ENCODE measurements at places on chromosomes 11 and 22.

DNA sequence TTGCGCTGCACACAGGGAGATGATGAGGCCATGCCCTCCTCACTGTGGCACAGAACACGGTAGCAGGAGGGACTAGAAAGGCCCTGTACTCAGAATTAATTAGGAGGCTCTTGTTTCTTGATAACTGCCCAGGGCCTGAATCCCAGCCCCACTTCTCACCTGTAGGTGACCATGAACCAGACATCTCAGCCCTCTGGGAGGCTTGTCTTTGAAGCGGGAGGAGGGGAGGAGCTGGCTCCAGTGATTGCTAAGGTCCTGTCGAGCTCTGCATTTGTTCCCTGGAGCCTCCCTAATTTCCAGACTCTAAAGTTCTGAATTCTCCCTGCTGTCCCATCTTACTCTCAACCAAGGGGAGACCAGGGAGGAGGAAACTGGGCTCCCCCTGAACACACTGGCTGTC lies 19.8 kb upstream of the OAF start:
- H3K27ac ChIP-seq, result no peak overlapping the region
- no peaks in the 10 kb centered on the region for H3K36me3 ChIP-seq
- H3K27me3 ChIP-seq, result no peaks in the 10 kb centered on the region
- no peak overlapping the region for H3K4me3 ChIP-seq
- no peaks in the 10 kb centered on the region for H3K4me1 ChIP-seq

DNA sequence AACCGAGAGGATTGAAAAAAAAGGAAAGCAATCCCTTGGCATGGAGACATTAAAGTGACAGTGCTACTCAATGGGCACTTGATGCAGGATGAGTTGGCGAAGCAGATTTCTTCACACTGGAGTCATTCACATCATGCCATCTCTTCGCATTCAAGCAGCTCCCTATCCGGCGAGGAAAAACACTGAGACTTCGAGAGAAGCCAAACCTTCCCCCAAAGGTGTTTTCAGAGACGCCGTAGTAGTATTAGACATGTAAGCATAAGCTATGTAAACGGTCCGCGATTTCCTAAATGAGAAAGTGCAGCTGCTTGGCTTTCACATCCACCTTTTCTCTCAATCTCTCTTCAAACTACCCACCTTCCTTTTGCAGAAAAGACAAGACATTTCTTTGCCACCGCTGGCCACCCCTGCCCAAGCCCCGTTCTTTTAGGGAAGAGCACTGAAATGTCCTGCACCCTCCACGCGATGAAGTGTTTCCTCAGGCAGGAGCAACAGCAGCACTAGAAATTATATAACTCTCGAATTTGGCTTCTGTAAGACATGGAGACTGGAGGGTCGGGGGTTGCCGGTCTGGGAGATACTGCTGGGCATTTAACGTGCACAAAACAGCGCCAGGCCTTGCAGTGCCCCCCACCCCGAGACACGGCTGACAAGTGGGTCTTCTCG lies at the start of gene DLG2:
Gene DLG2 (minus strand): TSS at position 13 of the 666 bp plus-strand sequence.
- H3K27ac ChIP-seq, result peak within 1 kb of the TSS; percentile 92
- DNase-seq, result peak; percentile 67
- peaks cover 6% of the 10 kb centered on the region for H3K4me1 ChIP-seq
- H3K36me3 ChIP-seq, result peaks cover 5% of the 10 kb centered on the region

DNA sequence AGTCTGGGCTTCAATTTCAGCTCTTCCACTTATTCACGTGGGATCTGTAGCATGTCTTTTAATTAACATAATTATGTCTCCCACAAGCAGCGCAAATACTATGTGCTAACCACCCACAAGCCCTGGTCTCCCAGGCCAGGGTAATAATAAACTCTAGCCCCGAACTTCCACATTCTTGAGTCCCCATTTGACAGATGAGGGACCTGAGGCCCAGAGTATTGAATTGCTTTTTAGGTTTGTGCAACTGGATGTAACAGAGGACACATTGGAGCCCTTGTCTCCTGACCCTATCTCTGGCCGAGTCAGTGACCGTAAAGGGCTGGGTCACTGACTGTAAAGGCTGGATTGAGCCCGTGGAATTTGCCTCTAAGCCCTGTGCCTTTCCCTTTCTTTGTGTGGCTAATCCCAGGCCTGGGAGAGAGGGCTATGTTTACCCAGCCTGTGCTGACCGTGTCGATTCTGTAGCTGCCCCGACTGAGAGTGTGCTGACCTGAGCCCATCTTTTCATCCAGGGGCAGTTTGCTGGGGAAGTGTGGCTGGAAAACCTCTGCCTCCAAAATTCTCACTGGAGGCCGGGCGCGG lies 3.9 kb downstream of the CRYBB2 start:
- H3K27ac ChIP-seq, result no peak overlapping the region
- H3K27me3 ChIP-seq, result no peaks in the 10 kb centered on the region
- DNase-seq, result no peak
- no peaks in the 10 kb centered on the region for H3K4me1 ChIP-seq
- no peak overlapping the region for H3K4me3 ChIP-seq

- no peaks in the 10 kb centered on the region for H3K27me3 ChIP-seq
- no peak for DNase-seq
- H3K4me3 ChIP-seq, result no peak overlapping the region
- H3K27ac ChIP-seq, result no peak overlapping the region
- H3K36me3 ChIP-seq, result no peaks in the 10 kb centered on the region
Measured at GRCh38 chr11:104286129-104286528, 122.2 kb upstream of the PDGFD start.

- peak; percentile 85 for DNase-seq
- no peaks in the 10 kb centered on the region for H3K27me3 ChIP-seq
- H3K36me3 ChIP-seq, result peaks cover 9% of the 10 kb centered on the region
- H3K4me3 ChIP-seq, result peak overlapping the region; percentile 29
- peaks cover 29% of the 10 kb centered on the region for H3K4me1 ChIP-seq
- peak overlapping the region; percentile 86 for H3K27ac ChIP-seq
Measured at GRCh38 chr22:20531404-20532201, 24.2 kb downstream of the MED15 start.

DNA sequence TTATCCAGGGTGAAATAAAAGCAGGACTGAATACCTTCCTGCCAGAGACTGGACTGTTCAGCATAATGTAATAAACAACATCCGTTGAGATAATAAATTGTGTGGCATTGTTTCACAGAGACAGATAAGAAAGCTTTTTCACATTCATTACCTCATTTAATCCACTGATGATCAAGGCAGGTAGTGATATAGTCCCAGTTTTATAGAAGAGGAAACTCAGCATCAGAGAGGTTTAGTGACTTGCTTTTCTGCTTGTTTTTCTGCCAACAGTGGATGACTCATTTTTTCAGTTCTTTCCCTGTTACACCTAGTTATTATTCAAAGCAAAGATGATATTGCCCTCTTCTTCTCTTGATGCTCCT lies 4.0 kb downstream of the MYO18B start:
- peaks cover 27% of the 10 kb centered on the region for H3K4me1 ChIP-seq
- DNase-seq, result no peak
- no peaks in the 10 kb centered on the region for H3K27me3 ChIP-seq
- H3K4me3 ChIP-seq, result no peak overlapping the region
- peak overlapping the region; percentile 71 for H3K27ac ChIP-seq
- H3K36me3 ChIP-seq, result no peaks in the 10 kb centered on the region

DNA sequence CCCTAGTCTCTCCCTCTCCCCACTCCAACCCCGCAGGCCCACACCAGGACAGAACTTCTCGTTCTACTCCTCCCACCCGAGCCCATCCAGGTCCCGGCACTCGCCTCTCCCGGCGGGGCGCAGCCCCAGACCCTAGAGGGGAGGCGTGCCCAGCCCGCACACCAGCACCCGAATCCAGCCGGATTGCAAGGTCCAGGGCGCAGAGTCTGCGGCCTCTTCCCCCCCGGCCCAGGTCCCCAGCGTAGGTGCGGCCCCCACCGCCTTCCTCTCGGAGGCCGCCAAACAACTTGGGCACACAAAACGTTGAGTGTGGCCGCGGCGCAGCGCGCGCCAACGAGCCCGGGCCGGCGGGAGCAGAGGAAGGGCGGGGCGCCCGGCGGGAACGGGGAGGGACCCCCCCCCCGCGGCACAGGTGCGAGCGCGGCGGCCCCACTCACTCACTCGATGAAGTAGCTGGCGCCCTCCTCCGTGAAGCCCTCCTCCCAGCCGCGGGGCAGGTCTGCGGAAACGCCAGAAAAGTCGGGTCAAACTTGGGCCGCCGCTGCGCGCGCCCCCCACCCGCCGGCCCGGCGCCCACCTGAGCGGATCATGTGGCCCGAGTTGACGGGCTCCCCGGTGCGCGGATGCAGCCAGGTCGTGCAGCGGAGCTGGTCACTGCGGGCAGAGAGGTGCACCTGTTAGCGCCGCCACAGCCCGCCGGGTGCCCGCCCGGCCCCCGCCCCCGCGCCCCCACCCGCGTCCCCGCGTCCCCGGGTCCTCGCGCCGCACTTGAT lies 480 bp downstream of the PLEKHA7 start:
- no peaks in the 10 kb centered on the region for H3K27me3 ChIP-seq
- H3K27ac ChIP-seq, result peak overlapping the region; percentile 52
- no peak for DNase-seq

DNA sequence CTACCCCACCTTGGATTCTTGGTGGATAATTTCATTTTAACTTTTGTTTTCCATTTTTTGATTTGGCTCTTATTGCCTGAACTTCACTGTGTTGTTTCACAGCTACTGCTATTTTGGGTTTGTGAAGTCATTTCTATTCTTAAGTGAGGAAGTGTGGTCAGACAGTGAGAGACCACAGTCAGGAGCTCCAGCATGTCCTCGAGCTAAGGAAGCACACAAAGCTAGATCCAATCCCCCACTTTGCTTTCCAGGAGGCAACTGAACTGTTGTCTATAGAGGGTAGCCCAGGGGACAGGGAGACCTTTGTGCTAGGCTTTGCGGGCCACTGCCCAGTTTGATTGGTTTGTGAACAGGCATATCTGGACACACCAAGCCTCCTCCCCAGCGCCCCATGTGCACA lies 251.8 kb upstream of the KIRREL3 start:
- no peaks in the 10 kb centered on the region for H3K4me1 ChIP-seq
- no peak overlapping the region for H3K27ac ChIP-seq
- no peaks in the 10 kb centered on the region for H3K36me3 ChIP-seq
- H3K4me3 ChIP-seq, result no peak overlapping the region

DNA sequence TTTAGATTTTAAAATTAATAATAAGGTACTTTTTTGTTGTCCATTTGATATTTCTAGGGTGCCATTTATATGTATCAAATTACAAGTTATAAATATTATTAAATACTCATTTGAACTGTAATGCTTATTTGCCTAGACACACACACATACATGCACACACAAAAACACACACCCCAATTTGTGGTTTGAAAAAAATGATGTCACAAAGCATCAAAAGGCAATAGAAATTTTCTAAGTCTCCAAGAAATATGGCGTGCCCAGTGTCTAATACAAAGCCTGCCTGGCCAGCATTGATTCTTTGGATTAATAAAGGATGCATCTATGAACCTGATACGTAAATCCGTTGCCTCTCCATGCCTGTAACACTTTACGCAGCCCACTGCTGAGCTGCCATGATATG lies 252.8 kb upstream of the BLID start:
- no peaks in the 10 kb centered on the region for H3K27me3 ChIP-seq

- no peaks in the 10 kb centered on the region for H3K36me3 ChIP-seq
Measured at GRCh38 chr11:28628412-28628811, 520.2 kb downstream of the METTL15 start.

DNA sequence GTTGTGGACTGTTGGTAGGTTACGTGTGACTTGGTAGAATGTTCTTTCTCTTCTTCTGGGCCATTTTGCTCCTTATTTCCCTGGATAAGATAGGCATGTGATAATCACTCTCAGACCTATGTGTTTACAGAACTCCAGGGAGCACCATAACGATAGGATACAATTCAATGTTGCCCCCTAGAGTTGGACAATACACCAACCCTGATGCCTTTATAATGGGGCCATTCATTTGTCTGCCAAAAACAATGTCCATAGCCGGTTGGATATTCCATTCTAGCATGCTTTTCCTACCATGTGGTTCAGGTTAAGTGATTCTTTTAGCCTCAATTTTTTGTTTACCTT lies 60.5 kb downstream of the APIP start:
- no peaks in the 10 kb centered on the region for H3K27me3 ChIP-seq
- no peak for DNase-seq
- no peak overlapping the region for H3K27ac ChIP-seq

GRCh38 chr11:10451426-10452116 lies 3.5 kb upstream of the AMPD3 start:
- peaks cover 5% of the 10 kb centered on the region for H3K4me1 ChIP-seq
- no peak overlapping the region for H3K27ac ChIP-seq
- DNase-seq, result no peak
- no peaks in the 10 kb centered on the region for H3K27me3 ChIP-seq

DNA sequence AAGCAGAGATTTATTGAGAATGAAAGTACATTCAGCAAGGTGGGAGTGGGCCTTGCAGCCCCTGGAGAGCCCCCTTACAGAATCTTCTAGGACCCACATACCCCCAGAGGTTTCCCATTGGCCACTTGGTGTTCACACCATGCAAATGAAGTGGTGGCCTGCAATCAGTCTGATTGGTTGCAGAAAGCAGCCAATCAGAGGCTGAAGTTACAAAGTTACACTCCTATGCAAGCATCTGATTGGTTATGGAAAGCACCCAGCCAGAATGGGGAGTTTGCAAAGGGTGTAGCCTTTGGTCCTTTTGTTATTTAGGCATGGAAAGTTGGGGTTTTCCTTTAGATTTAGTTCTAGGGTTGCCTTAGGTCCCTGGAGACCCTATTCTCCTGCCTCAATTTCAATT lies 34.9 kb downstream of the UVRAG start:
- DNase-seq, result no peak
- H3K27me3 ChIP-seq, result no peaks in the 10 kb centered on the region
- H3K4me3 ChIP-seq, result no peak overlapping the region
- no peak overlapping the region for H3K27ac ChIP-seq
- H3K4me1 ChIP-seq, result no peaks in the 10 kb centered on the region

GRCh38 chr11:120210626-120211521 lies at the start of gene OAF:
Gene OAF, plus strand, starts transcription at chr11:120211032. Its CDS starts 248 bp downstream, at chr11:120211280.
- peak; percentile 74 for DNase-seq
- H3K4me3 ChIP-seq, result peak within 1 kb of the TSS; percentile 67
- H3K4me1 ChIP-seq, result peaks cover 6% of the 10 kb centered on the region
- H3K27me3 ChIP-seq, result no peaks in the 10 kb centered on the region
- H3K27ac ChIP-seq, result peak within 1 kb of the TSS; percentile 48

DNA sequence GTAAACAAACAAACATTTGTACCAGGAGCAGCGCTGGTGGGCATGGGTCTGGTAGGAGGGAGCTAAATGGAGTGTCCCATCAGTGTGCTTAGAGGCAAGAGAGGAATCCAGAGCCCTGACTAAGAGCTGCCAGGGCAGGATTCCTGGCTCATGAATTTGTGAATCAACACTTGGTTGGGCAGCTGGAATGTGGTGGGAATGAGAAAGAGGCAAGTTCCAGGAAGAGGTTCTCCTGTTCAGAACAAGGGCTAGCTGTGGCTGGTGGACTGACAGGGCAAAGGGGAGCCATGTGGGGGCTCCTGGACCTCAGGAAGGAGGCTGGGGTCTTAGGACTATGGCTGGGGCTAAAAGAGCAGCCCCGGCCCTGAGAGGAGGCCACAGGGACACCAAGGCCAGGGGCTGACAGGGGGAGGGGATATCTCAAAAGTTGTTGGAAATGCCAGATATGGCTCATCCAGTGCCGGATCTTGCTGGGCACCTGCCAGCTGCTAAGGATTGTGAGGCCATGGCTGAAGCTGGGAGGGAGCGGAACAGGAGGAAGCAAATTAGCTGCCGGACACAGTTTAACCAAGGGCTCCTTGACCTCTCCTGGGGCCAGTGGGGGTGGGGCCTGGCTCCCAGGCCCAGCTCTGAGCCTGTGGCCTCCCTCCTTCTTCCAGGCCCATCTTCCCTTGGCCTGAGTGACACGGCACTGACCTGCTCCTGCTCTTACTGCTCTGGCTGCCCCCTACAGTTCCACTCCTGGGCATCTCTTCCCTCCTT lies 14.6 kb upstream of the P2RY6 start:
- no peak overlapping the region for H3K4me3 ChIP-seq
- peaks cover 15% of the 10 kb centered on the region for H3K4me1 ChIP-seq
- peak; percentile 92 for DNase-seq
- H3K36me3 ChIP-seq, result no peaks in the 10 kb centered on the region
